ENCODE measurements at places on chromosomes 1 and 21.
A peak's percentile ranks its signal among the peaks of the same experiment; 100 is the strongest.

- DNase-seq, result no peak
Measured at GRCh38 chr1:13737398-13737797, 37.4 kb downstream of the PRDM2 start.

GRCh38 chr1:48675251-48675650, 101.4 kb downstream of the BEND5 start:
- DNase-seq, result no peak

DNA sequence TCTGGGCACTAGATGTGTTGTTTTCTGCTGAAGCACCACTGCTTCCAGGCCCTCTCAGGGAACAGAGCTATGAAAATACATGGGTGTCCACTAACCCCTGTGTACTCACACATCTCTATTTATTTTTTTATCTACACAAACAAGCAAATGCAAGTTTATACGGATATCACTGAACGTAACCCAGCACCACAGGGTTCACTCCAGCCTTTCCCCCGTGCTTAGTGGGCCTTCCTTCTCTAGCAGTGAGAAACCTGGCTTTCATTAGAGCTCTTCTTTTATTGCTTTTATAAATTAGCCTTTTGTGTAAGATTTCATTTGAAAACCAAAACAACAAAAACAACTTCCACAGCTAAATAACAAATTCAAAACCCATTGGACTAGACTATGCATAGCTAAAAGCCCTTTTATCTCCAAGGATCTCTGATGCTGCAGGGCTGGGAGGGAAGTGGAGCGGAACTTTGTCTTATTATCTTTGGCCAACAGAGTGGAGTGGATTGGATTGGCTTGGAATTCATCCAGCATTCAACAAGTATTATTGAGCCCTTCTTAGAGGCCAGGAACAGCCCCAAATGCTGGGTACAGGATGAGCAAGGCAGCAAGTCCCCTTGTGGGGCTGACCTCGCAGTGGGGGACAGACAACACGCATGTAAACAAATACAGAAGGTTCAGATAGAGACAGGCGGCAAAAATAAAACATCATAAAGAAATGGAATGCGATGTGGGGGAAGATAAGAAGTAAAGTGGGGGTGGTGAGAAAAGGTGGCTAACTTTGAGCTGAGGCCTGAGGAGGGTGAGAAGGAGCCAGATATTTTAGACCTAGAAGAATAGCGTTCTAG, 371.8 kb upstream of the POU3F1 start:
- DNase-seq, result no peak

- no peak for DNase-seq
Measured at GRCh38 chr1:61141288-61142042, 59.1 kb downstream of the NFIA start.

DNA sequence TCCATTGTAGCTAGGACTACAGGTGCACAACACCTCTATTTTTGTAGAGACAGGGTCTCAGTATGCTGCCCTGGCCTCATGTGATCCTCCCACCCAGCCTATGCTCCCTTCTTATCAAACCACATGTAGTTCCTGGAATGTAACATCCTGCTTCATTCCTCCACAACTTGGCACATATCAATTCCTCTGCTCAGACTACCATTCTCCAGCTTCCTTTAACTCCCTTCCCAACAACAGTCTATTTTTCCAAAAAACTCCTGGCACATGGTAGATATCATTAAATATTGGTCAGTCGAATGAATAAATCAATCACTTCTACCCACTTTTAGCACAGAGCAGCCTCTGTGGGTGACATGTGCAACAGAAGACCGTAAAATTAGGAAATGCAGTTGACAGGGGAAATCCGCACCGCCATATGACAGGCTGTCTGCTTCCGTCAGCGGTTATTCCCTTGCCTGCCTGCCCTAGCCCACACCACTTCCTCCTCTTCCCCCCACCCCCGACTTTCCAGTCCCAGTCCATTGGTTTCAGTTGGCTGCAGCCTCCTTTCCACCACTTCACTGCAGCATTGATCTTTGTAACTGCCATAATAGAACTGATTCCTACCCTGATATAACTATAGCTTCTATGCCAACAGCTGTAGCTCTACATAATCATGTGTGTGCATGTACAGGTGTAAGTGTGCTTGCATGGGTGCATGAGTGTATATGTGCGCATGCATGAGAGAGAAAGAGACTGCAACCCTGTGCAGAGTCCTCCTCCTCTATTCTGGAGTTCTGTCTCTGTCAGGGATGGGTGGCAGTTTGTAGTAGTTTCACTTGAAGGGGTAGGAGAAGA, 6.8 kb upstream of the AKR1A1 start:
- peak; percentile 64 for DNase-seq

- no peak for DNase-seq
Measured at GRCh38 chr1:197553281-197553680, 222.0 kb downstream of the DENND1B start.

DNA sequence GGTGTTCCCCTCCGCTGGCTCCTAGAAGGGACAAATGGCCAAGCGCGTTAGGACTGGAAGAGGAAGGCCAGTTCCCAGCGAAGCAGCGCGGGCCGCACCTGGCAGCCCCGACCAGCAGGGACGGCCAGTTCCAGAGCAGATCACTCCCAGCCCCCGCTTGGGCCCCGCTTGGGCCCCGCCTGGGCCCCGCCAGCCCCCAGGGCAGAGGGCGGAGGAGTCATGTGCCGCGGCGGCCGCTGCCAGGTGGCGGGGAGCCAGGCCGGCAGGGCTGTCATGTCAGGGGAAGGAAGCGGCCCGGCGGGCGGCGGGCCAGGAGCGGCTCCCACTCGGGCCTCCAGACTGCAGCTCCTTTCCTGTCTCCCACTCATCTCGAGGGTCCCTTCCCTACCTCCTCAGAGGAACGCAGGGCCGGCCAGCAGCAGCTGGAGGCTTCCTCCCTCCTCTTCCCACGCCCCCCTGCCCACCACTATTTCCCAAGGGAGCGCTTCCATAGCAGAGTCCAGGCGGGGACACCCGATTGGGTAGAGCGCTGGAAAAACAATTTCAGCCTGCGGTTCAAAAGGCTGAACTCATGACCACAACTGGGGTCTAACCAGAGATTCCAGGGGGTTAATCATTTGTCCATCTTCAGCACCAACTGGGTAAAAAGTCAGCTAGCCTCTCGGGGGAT, 16.5 kb downstream of the ZNF697 start:
- DNase-seq, result peak; percentile 89

- DNase-seq, result no peak
Measured at GRCh38 chr21:38675182-38675824, 130.4 kb upstream of the ETS2 start.

- no peak for DNase-seq
Measured at GRCh38 chr1:5119366-5120234, 465.2 kb downstream of the AJAP1 start.

GRCh38 chr1:186605762-186606350, 74.4 kb downstream of the PTGS2 start:
- no peak for DNase-seq

- DNase-seq, result no peak
Measured at GRCh38 chr1:42996384-42996970, 37.8 kb upstream of the SLC2A1 start.

GRCh38 chr1:230332061-230332460, 94.1 kb downstream of the PGBD5 start:
- no peak for DNase-seq

DNA sequence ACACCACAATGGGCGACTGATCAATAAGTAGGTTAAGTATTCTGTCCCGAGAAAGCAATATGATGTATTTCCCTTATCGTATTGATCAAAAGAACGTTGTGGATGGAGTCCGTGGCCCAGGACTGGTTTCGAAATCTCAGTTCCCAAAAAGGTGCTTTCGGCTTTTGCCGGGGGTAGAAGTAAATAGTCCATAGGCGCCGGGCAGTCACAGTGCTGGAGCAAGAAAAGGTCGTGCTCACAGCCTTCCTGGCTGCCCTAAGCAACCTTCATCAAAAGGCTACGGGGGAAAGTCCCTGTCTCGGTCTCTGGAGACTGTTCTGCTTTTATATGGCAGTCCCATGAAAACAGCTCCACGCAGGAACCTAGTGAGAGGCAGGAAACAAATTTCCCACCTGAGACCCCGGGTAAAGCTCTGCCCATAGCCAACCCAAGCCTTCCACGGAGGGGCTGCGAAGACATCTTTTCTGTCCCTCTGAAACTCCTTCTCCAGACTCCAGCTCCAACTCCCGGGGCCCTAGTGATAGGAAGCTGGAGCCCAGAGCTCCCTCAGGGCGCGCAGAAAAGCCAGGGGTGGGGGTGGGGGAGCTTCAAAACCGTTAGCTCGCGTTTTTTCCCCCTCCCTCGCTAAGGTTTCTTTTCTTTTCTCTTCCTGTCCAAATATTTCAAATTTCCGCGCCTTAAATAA, 7.0 kb downstream of the CDKN2C start:
- no peak for DNase-seq

DNA sequence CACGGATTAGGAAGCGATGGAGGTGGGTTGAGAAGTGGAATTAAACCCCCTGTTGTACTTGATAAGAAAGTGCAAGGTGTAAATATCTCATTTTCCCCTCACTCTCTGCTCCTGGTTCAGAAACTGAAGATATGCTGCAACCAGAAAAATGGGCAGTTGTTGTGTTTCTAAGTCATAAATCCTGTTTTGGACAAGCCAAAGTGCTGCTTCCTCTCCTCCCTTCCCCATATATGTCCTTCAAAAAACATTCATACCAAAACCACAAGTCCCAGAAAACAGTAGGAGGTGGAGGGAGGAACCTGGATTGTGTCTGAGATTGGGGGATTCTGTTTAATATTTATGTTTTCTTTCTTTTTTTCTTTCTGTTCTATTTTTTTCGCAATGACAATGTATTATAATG, 13.6 kb upstream of the ZNF362 start:
- DNase-seq, result no peak

DNA sequence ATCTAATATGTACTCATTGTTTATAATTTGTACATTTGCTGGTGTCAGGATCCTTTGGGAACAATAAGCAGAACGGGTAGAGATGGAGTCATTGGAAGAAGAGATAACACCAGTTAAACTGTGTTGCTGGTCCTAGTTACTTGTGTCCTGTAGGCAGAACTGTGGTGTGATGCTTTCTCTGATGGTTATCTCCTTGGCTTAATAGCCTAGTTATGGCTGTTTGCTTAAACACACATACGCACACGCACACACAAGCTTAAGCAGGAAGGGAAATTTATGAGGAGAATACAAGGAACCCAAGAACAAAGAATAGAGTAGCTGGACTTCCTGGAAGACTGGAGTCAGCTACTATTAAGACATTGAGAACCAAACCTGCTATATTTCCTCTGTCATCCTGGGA, 5.7 kb upstream of the PKN2 start:
- no peak for DNase-seq

DNA sequence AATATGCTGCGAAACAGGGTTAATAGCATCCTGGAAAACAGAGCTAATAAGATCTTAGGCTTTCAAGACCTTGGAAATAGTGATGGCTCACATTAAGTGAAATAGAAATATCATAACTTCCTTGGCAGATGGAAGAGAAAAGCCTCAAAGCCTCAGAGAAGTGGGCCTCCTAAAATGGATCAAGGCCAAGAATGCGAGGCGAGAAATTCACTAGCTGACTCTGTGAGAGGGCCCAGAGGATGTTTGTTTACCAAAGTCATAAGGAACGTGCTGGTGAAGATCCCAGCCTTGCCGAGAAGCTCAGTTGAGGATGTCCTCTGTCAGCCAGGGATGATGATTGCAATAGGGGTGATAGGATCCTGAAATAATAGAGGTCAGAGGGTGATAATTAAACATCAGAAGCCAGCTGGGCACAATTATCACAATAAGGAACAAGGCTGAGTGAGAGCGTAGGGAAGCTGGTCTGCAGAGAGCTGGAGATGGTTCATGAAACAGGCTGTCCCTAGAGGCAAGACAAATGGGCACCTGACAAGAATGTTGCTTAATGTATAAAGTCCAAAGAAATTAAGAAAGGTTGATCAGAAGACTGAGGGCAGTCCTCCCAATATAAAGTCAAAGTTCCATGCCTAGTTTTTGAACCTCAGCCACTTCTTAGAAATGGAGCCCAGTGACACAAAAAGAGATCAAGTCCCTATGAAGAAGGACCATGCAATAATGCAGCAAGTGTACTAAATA, 101.7 kb upstream of the COG2 start:
- DNase-seq, result no peak

GRCh38 chr21:33394260-33394659, 9.0 kb upstream of the IFNGR2 start:
- no peak for DNase-seq

GRCh38 chr1:172402878-172403569, 17.5 kb upstream of the C1orf105 start:
- no peak for DNase-seq

GRCh38 chr1:70142075-70142474, 63.3 kb downstream of the LRRC40 start:
- DNase-seq, result no peak

DNA sequence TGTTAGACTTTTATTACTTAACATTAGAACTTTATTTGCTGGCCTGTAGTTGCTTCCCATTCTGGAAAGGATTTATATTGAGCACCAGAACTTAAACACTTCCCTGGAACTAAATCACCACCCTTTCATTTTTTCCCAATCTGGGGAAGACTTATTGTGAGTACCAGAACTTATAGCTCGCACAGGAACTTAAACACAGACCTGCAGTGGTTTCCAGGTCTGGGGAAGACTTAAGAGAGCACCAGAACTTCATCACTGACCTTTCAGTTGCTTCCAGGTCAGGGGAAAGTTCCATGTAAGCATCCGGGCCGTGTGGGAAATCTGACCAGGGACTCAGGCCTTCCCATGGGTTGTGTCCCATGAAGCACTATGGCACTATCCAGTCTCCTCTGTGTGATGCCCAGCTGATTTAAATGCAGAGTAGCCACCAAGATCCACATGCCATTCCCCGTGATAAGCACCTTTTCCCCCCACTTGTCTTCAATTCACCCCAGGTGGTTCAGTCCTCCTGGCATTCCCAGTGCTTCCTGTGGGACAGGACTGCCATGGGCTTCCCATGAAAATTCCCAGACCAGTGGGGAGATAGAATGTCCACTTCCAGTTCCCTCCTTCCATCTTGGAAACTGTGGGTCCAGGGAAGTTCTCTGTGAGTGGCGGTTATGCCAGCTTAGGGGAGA, 48.9 kb downstream of the C4BPA start:
- DNase-seq, result no peak

DNA sequence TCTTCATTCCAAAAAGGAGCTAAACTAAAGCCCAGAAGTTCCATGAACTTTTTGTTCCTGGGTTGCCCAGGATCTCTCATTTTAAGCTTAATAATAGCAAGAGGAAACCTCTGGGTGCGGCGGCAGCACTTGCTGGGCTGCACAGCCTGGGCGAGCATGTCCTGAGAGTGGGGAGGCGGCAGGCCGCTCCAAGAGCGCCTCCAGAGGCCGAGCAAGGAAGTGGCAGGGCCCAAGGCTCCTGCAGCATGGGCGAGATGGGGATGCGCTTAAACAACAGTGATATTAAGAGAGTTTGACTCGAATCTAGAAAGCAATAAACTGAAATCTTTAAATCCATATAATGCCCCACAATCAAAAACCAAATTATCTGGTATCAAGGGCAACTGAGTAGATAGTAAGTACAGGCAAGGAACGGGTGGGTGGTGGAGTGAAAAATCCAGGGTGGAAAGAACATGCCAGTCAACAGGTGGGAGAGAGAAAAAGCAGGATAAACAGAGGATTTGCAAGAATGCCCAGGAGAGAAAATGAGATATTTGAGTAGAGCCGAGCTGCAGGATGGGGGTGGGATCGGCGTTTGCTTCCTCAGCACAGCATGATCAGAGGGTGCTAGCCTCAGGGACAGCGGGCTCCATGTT, 14.1 kb upstream of the TNR start:
- no peak for DNase-seq

Measured in sciatic nerve (tissue), 2 donors.